AG20443 (cell line): ENCODE measurements at places on chromosomes 1 and 21.

DNA sequence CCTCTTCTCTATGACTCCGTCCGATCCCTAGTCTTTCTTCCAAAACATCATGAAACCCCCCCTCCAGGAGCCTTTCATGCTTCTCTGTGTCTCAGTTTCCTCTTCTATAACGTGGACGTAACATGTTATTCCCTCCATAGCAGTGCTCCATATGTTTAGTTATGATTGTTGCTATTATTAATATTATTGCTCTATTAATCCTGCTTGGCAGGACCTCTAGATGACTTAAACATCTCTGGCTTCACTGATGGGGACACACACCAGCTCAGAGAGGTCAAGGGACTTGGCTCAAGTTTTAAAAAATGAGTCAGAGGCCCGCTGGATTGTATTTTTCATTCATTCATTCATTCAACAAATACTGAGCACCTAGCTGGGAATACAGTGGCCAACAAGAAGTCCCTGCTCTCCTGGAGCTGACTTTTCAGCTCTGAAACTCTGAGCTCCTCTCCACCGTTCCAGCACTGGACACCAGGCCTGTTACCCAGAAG, 404 bp upstream of the CPLANE2 start:
- DNase-seq = peak; percentile 38

DNA sequence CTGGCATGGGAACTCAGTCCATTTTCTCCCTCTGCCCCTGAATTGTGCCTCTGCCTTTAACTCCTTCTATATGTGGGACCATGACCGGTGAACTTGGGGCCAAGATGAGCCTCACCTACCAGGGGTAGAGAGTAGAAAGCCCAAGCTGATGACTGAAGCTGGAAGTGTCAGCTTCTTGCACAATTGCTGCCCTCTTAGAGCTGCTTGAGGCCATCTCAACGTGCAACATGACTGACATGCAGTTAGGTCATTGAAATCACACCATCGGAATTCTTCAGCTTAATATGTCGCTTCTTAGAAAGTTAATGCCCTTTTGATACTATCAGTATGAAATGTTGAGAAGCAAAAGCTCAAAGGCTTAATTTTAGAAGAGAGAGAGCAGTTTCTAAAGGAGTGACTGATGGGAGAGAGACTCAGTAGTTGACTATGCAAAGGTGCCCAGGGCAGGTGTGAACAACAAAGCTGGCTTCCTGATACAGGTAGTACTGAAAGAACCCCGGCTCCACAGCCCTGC, 89.4 kb upstream of the UBE2U start:
- DNase-seq = no peak

DNA sequence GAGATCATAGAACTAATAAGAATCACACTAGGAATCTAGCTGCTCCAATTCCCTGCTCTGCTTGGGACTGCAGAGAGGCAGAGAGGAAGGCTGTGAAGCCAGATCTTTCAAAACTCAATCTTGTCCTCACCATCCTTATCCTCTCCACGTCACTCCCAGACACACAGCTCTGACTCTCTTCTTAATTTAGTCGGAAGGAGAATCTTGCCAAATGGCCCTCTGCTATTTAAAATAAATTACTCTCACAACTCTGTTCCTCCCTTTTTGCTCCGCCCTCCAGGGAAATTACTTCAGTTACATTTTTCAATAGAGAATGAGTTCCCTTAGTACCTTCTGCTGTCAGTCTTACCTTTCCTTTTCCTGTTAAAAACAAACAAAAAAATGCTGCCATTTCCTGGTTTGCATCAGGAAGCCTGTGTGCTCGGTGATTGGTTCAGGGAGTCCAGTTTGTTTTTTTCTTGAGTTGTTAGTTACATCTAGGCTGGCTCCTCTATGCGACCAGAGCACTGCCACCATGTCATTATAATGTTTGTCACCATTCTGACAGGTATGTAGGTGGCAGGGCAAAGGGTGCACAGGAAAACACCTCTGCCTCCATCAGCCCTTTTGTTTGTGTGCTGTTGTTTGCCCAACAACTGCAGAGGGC, 80.1 kb downstream of the FCRL5 start:
- DNase-seq = no peak

DNA sequence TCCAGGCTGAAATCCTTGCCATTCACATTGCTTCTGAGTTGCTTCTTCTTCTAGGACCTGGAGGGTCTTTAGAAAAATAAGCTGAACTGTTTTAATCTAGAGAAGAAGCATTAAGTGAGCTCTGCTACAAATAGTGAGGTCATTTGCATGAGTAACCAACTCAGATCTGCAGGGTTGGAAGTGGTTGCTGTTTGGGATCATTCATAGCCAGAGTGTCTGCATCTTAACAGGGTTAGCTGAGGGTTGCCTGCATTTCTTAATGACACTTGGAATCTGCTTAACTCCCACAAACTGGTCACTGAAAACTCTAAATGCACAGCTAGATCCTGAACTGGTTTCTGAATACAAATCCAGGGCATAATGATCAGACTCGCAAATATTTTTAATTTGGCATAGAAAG, 9.9 kb downstream of the CNIH3 start:
- DNase-seq = peak; percentile 83

DNA sequence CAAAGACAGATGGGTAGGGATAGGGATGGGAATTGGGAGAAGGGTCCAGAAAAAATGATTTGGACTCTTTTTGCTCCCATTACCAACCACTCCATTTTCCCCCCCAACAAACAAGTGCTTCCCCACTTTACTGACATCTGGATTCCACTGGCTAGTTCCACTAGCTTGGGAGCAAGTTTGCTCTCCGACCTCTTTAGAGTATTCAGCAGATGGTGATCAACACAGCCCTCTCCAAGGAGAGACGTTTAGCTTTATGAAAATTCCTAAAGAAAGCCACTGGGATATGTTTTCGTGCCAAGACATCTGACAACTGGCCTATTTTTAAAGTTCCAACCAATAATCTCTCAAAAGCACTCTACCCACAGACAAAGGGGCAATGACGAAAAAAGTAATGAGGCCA, 50.3 kb downstream of the ITPKB start:
- DNase-seq = no peak

- DNase-seq = peak; percentile 45
Measured at GRCh38 chr1:10575616-10576015, 100.9 kb downstream of the PEX14 start.

GRCh38 chr1:30782361-30783255, 25.0 kb upstream of the LAPTM5 start:
- DNase-seq = peak; percentile 88

DNA sequence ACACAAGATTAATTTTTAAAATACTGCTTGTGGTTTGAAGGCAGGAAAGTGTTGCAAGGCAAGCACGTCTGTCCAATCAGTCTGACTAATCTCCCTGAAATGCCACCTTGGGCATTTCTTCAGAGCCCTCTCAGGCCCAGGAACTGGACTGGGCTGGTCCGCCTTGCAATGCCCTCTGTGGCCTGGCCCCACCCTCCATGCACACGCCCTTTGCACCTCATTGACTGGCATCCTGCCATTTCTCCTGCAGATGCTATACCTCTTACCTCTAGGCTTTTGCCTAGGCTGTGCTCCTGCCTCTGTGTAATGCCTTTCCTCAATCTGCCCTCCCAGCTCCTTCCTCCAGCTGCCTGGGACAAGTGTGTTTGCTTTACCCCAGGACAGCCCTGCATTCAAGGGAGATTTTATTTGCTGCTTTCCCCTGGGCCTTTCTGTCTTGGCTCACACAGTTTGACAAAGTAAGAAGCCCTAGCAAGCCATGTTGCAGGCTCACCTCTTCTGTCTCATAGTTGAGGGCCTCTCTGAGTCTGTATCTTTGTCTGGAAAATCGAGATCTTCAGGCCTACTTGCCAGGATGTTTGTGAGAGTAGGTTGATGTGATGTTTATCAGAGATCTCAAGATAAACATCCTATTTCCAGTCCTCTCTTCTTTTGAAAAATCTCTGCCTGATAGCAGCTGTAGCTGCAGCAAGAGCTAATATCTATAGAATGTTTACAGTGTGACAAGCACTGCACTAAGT, 149.2 kb upstream of the JUN start:
- DNase-seq = peak; percentile 91

- DNase-seq = no peak
Measured at GRCh38 chr21:34548781-34549376, 36.9 kb upstream of the KCNE1 start.

- no peak for DNase-seq
Measured at GRCh38 chr21:41727784-41728763, 38.8 kb downstream of the RIPK4 start.

DNA sequence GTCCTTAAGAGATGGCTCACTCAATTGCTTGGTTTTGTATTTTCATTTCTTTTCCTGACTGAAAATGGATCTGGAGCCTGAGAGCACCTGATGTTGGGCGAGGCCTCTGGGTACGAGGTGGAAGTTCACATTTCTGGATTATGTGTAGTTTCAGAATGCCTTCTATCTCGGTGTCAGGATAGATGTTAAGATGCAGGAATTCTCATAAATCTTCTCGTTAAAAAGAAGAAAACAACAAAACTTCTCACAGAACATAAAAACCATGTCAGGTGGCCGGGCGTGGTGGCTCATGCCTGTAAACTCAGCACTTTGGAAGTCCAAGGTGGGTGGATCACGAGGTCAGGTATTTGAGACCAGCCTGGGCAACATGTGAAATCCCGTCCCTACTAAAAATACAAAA, 101.8 kb downstream of the RHOU start:
- DNase-seq = no peak

DNA sequence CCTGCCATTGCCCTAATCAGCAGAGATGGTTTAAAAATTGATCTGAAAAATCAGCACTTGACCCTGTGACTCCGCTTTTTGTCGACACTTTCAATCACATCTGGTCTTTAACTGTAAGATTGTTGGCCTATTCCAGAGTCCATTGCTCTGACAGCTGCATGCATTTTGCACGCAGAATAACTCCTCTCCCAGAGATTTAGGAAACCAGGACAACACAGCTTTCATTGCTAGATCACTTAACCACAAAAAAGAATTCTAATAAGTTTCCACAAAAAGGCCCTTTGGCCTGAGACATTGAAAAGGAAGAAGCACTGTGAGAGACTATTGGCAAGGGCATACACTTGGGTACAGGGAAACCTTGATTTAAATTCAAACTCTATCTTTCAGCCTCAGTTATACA, 373.1 kb downstream of the TGFB2 start:
- DNase-seq = peak; percentile 21

DNA sequence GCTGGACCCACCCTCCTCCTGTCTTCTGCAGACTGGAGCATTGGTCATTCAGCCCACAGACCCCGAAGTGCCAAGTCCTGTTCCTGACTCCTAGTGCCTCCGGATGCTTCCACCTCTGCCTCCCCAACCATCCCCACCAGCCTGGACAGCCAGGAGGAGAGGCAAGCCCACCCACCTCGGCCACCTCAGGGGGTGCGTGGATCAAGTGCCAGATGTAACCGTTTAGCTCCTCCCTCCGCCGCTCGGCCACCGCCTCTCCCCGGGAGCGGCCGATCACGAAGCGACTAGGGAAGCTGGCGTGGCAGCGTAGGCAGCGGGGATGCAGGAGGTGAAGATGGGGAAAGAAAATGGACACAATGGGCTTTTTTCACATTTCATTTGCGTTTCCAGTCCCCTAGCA, 18.1 kb upstream of the PPP1R15B start:
- no peak for DNase-seq

GRCh38 chr1:17719874-17720273, 35.3 kb upstream of the ACTL8 start:
- DNase-seq = peak; percentile 44

DNA sequence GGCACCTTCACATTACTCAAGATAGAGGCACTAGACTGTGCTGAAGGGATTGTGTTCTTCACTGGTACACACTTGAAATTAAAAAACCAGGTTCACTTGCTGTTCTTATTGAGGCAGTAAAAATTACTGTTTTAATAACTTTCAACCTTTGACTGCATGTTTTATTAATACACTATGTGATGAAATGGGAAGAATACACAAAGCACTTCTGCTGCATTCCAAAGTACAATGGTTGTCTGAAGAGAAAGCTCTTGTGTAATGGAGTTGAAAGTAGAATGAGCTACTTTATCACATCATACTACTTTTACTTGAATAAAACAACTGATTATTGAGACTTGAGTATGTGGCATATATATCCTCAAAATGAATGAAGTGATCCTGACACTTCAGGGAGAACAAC, 49.7 kb downstream of the LRRC8C start:
- DNase-seq = no peak

- DNase-seq = no peak
Measured at GRCh38 chr21:41374177-41374712, 12.4 kb downstream of the MX2 start.

- no peak for DNase-seq
Measured at GRCh38 chr1:24337455-24337854, 18.3 kb downstream of the GRHL3 start.

DNA sequence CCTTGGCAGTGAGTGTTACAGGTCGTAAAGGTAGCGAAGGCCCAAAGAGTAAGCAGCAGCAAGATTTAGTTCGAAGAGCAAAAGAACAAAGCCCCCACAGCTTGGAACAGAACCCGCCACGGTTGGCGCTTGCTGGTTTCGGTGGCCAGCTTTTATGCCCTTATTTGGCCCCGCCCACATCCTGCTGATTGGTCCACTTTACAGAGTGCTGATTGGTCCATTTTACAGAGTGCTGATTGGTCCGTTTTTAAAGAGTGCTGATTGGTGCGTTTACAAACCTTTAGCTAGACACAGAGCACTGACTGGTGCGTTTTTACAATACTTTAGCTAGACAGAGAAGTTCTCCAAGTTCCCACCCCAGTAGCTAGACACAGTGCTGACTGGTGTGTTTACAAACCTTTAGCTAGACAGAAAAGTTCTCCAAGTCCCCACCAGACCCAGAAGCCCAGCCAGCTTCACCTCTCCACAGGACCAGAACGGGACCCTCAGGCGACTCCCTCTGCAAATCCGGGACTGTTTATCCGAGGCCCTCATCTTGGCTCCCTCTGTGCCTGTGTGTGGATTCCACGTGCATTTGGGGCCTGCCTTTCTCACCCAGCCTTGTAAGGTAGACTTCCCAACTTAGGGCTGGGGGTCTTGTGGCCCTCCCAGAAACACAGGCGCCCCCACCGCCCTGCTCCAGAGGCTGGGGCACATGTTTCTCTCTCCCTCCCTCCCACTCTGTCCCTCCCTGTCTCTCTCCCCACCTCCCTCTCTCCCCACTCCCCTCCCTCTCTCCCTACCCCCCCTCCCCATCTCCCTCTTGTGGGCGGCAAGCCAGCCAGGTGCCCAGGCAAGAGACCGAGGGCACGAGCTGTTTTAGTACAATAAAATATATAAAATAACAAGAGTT, 12.6 kb downstream of the FTCD start:
- DNase-seq = no peak

GRCh38 chr1:207996636-207997035, 85.7 kb upstream of the CD34 start:
- no peak for DNase-seq

DNA sequence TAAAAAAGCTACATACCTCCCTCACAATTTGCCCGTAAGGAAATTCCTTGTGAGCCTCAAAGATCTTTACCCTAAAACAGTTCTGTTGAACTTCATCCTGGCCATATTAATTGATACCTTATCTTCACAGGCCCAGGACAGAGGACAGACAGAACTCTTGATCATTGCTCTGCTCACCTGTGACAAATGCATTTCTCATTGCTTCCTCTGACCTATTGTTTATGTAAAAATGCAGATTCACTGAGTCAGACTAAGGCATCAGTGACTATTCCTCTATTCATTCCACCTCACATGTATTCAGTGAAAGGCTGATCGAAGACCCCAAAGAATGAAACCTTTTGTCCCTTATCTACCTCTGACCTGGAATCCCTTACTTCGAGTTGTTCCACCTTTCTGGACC, 61.0 kb downstream of the BACH1 start:
- no peak for DNase-seq
